Stimulated activated naive CD4-positive, alpha-beta T cell treated with Interleukin-2 at 50 U/mL for 16 hours (primary cell): ENCODE measurements at places on chromosomes 6 and 20.

DNA sequence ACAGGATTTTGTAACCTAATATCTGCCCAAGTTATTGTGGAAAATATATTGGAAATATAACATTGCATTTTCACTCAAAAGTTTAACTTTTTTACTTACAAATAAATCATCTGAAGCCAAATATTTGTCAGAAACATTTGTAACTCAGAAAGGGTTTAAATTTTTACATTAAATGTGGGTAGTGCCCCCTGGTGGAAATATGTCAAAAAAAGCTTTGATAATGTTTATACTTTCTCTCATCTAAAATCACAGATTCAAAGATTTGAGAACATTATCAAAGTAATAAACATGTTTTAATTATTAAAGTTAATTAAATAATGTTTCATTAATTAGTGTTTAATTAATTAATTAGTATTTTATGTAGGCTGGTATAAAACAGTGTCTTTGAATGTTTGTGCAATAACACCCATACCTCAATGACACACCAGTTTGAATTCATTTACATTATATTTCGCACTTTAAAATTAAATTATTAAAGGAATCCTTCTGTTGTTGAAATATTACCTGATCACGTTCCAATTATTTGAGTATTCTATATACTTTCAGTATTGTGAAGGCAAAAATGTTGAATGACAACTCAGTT is 320.1 kb upstream of the FKBP1C start:
- DNase-seq, result no peak

GRCh38 chr6:82567621-82568020 is 204.0 kb downstream of the TPBG start:
- DNase-seq, result no peak

DNA sequence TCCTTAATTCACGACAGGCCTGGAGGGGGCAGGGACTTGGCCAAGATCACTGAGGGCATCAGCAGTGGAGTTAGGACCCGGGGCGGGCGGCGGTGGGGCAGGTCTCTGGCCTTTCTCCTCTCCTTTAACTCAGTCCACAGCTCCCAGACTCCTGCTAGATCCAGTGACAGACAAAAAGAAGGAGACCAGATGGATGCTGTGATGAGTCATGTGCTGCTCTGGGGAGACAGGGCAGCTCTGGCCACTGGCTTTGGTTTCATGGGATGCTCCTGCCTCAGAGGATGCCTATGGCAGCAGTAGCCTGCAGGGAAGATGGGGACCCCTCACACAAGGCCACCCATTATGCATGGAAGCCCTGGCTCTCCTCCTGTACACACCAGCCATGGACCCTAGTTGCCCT is 20.5 kb downstream of the EPB41L1 start:
- no peak for DNase-seq

GRCh38 chr6:151370509-151371078 is 20.8 kb downstream of the ZBTB2 start:
- no peak for DNase-seq

DNA sequence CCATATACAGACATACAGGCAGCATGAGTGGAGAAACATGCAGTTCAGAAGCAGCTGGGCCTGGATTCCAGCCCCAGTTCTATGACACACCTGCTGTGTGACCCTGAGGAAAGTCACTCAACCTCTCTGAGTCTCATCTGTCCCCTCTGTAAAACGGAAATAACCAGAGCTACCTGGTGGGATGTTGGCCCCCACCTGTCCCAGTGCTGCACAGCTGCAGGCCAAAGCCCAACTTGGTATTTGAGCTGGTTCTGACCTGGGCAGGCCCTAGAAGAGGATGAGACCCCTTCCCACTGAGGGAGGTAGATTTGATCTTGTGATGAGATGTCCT is 55.5 kb downstream of the PPP1R16B start:
- no peak for DNase-seq

DNA sequence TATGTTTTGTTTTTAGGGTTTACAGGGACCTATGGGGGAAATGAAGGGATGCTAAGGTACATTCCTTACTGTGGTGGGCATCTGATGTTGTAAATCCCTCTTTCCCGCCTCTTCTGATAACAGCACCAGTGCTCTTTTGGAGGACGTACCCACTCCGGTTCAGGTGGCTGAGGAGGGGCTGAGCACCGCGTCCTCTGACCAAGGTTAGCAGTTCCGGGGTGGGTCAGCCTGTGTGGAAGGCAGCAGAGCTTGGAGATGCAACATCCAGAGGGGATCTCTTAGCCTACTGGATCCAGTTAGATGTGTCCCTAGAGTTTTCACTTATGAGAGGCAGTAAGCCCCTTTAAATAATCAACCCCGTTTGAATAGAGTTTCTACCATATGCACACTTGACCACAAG is 135.3 kb upstream of the KCNG1 start:
- DNase-seq, result no peak

- no peak for DNase-seq
Measured at GRCh38 chr20:44772636-44773035, 27.0 kb downstream of the KCNK15 start.

DNA sequence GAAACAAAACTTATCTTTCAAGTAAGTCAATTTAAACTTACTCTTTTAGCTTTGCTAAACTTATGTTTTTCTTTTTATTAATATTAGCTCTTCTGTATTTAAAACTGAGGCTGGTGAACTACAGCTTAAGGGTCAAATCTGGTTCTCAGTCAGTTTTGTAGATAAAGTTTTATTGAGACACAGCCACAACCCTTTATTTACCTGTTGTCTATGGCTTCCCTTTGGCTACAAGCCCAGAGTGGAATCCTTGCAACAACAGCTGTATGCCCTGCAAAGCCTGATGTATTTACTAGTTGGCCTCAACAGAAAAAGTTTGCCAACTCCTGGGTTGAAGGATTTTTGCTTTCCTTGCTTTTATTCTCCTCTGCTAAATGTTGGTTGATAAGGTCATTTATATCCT is 491.4 kb upstream of the RNF217 start:
- no peak for DNase-seq

- no peak for DNase-seq
Measured at GRCh38 chr6:32829495-32829894, 9.0 kb downstream of the TAP2 start.

DNA sequence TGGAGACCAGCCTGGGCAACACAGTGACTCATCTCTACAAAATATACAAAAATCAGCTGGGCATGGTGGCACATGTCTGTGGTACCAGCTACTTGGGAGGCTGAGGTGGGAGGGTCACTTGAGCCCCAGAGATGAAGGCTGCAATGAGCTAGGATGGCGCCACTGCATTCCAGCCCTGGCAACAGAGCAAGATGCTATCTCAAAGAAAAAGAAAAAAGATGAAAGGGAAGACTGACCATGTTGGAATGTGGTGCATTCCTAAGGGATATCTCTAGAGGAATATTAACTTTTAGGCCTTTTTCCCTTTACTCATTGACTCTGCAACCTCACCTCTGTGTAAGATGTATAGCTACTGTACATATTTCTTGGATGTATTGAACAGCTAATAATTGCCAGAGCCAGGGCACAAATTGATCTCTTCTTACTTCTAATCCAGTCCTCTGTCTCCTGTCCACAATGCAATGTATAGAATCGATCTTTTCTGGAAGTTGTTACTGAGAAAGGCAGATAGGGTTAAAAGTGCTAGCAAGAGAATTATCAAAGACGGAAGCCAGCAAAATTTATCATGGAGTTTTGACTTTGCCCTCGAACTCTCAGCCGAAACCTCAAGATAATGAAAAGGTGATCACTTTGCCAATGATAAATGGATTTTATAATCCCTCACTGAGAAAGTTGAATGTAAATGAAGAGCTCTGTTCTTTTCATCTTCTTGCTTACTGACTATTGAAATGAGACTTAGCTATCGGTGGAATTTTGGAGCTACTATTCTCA is 46.3 kb downstream of the GCNT2 start:
- no peak for DNase-seq

DNA sequence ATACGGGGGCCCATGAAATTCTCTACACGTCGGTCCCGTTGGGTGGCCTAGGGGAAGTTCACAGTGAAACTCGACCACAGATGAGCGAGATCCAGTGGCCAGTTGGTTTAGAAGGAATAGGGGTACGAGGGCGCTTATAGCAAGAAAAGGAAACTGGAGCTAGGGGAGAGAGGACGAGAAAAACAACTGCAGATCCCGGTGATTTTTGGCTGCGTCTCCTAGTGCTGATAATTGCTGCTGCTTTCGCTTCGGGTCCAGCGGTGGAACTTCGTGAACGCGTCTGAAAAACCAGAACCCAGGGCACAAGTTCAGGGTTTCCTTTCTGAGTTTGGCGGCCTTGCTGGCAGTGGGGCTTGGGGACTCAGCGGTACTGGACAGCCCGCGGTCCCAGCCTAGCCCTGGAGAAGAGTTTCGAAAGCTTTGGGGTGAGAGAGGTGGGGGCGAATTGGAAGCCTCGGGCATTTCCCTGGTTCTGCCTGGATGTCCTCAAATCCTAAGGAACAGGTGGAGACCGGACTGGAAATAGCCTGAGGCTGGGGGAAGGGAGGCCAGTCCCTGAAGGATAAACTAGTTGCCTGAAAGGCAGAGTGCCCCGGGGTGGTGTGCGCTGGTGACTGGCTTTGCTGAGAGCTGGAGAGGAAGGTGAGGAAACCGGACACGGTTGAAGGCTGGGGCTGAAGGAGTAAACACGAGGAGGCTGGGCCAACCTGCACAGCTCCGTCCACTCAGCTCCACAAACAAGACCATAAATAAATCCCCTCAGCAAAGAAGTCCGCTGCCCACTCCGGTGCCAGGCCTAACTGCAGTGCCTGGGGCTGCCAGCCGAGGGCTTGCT is 793 bp downstream of the GMPR start:
- no peak for DNase-seq

DNA sequence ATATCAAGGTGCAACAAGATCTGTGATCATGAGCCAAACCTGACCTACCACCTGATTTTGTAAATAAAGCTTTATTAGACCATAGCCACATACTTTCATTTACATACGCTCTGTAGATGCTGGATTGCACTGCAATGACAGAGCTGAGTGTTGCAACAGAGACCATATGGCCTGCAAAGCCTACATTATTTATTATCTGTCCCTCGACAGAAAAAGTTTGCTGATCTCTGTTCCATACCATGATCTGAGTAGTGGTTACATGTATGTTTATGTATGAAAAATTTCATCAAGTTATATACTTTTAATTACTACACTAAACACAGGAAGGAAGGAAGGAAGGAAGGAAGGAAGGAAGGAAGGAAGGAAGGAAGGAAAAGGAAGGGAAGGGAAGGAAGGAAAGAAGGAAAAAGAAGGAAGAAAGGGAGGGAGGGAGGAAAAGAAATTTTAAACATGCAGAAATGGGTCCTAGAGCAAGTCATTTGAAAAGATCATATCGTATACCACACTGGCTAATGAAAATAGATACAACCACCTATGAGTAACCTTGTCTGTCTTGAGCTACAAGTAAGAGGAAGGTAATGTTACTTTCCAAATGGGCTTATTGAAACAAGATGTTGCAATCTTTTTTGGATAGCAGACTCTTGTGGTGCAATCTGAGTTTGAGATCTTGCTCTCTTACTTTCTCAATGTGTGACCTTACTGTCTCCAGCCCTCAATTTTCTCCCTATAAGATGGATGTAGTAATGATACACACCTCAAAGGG is 441.0 kb downstream of the KIF16B start:
- no peak for DNase-seq

GRCh38 chr6:14652536-14652935 is 535.0 kb downstream of the CD83 start:
- DNase-seq, result no peak

GRCh38 chr6:102520966-102521365 is 1127.5 kb downstream of the GRIK2 start:
- DNase-seq, result no peak

GRCh38 chr20:22460231-22460630 is 124.1 kb downstream of the FOXA2 start:
- no peak for DNase-seq

- DNase-seq, result peak; percentile 32
Measured at GRCh38 chr6:159023893-159024292, 20.9 kb downstream of the TAGAP start.

DNA sequence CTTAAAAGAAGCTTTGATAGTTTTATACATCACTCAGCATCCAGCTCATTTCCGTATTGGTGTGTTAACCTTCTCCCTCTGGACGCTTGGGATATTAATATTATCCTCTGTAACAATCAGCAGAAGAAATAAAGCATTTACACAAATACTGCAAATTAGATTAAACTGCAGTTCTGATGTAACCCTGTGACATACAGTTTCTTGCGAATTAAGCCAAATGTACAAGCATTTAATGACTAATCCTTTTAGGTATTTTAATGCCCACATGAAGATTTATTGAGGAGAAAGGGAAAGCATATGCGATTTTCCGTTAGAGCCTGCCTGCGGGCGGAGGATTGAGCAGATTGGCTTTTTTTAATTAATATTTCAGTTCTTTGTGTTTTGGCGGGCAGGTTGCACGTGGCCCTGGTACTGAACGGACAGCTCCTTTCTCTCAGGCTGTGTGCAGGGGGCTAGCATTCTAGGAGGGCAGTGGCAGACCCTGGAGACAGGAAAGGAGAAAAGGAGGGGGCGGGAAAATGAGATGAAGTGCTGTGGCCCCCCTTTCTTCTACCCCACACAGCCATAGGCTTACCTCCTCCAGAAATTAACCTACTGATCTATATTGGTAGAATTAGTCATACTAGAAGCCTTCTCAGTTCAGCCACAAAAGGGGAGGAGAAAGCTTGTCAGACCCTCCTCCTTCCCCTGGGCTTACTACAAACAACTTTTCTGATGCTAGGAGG is 14.1 kb upstream of the TFAP2D start:
- DNase-seq, result no peak

GRCh38 chr6:119137194-119138072 is 59.0 kb upstream of the FAM184A start:
- no peak for DNase-seq

DNA sequence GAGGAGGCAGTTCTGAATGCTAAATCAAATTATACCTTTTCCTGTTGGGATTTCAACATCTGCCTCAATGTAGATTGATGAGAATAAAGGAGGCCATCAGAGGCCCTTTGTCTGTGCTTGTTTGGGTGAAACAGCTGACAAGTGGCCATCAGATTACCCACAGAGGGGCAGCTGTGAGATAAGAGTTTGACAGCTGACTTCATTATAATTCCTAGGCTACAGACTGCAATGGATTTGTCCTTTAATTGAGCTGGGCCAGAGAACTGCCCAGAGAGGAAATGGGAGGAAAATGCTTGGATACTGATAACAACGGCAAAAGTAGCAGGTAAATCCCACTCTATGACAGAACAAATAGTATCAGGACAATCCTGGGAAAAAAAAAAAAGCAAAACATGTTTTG is 649.4 kb downstream of the HDGFL1 start:
- no peak for DNase-seq

DNA sequence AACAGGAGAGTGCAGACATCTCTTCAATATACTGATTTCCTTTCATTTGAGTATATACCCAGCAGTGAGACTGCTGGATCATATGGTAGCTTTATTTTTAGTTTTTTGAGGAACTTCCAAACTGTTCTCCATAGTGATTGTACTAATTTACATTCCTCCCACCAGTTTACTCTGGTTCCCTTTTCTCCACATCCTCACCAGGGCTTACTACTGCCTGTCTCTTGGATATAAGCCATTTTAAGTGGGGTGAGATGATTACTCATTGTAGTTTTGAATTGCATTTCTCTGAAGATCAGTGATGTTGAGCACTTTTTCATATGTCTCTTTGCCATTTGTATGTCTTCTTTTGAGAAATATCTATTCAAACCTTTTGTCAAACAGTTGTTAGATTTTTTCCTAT is 64.9 kb upstream of the HMGCLL1 start:
- no peak for DNase-seq
